Smooth muscle cell of bladder (primary cell): ENCODE measurements at places on chromosomes 1 and 21. TPM values are rescaled to one million over a fixed set of nuclear protein-coding genes. Genes with fewer than 3 reads are reported as not detected.

The AIM2 gene
- total RNA-seq: not detected in 2 replicates

The LCE2B gene
- total RNA-seq: not detected in 2 replicates

The LMX1A gene
- not detected in 2 replicates for total RNA-seq

The MDM4 gene
- total RNA-seq: 17.5 and 22.4 TPM in 2 replicates

The TRIM45 gene
- total RNA-seq: 1.7 and 1.8 TPM in 2 replicates

The TSPAN2 gene
- 3.5 and 34.8 TPM in 2 replicates for total RNA-seq

The TMPRSS15 gene
- not detected in 2 replicates for total RNA-seq

The NBPF10 gene
- 1.4 and 2.5 TPM in 2 replicates for total RNA-seq

The LCE1C gene
- not detected in 2 replicates for total RNA-seq

The JMJD4 gene
- total RNA-seq: 32.0 and 37.2 TPM in 2 replicates

The C1orf94 gene
- not detected in 2 replicates for total RNA-seq

The INTS11 gene
- 47.5 and 50.3 TPM in 2 replicates for total RNA-seq

The CFHR1 gene
- total RNA-seq: 1.8 TPM in 1 of 2 replicates, not detected in the other

The RNU1-1 gene
- 3,030 and 4,050 TPM in 2 replicates for total RNA-seq

The OR2T29 gene
- not detected in 2 replicates for total RNA-seq

The PCBP3 gene
- 1.0 and 1.6 TPM in 2 replicates for total RNA-seq
